Fibroblast of villous mesenchyme (primary cell): ENCODE measurements at places on chromosomes 3 and 15. TPM values are rescaled to one million over a fixed set of nuclear protein-coding genes. Genes with fewer than 3 reads are reported as not detected.

DNA sequence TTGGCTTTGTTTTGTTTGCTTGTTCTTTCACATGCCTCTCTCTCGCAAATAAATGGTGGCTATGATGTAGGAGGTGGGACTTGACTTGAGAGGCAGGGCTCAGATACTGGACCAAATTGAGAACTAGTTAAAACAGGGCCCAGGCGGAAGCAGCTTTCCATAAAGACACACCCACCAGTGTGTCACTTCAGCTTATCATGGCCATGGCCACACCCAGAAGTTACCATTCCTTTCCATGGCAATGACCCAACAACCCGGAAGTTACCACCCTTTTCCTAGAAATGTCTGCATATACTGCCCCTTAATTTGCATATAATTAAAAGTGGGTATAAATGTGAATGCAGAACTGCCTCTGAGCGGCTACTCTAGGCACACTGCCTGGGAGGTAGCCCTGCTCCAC, 62.6 kb upstream of the CNTN4 start:
- DNase-seq: no peak

- DNase-seq: no peak
Measured at GRCh38 chr3:21738935-21739702, 11.9 kb downstream of the ZNF385D start.

GRCh38 chr3:58754074-58754473, 87.5 kb upstream of the FAM3D start:
- no peak for DNase-seq

DNA sequence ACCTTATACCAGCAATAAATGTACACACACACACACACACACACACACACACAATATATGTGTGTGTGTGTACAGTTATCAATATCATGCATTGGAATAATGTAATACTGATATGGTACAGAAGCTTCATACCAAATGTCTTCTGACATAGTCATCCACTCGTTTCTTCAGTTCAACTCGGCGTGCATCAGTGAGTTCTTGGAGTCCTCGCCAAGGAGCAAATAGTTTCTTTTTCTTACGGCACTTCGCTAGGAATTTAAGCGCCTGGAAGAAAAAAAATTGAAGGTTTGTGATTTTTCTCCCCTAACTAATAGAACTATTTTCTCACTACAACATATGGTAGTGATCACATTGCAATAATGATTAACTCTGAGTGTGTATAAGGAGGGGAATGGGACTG, 32.1 kb upstream of the GOLGB1 start:
- DNase-seq: no peak

- DNase-seq: no peak
Measured at GRCh38 chr15:28026221-28026620, 72.9 kb downstream of the OCA2 start.

GRCh38 chr3:18442756-18443664, 17.9 kb upstream of the SATB1 start:
- DNase-seq: no peak

- DNase-seq: no peak
Measured at GRCh38 chr3:82505079-82505756, 743.8 kb upstream of the GBE1 start.

The GOLGA8S gene
- total RNA-seq: under 0.01 TPM in 2 replicates

The P2RY14 gene
- total RNA-seq: not detected in 2 replicates
